ENCODE measurements at places on chromosomes 1 and 21. TPM values are rescaled to one million over a fixed set of nuclear protein-coding genes. Genes with fewer than 3 reads are reported as not detected.

Gene NTNG1
- not detected for polyA plus RNA-seq

Gene HEYL
- 0.15 TPM for polyA plus RNA-seq

Gene KCNJ9
- not detected for polyA plus RNA-seq

Gene SPRR2F
- not detected for polyA plus RNA-seq

Gene C1orf185
- polyA plus RNA-seq: not detected

Data from CD14-positive monocyte (primary cell).